ENCODE measurements at places on chromosomes 5 and 9.

DNA sequence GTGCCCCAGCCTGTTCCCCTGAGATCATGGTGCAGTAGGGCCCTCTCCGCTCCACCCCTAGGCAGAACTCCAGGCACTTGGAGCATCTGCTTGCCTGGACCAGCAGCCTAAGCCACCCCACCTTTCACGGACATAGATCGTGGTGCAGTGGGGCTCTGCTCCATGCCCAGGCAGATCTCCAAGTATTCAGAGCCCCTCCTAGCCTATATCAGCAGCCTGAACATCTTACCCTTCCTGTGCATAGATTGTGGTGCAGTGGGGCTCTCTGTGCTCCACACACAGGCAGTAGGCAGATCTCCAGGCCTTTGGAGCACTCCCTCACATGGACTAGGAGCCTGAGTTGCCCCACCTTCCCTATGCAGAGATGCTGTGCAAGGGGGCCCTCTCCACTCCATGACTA lies 103.0 kb downstream of the GLIS3 start:
- no peak for DNase-seq

DNA sequence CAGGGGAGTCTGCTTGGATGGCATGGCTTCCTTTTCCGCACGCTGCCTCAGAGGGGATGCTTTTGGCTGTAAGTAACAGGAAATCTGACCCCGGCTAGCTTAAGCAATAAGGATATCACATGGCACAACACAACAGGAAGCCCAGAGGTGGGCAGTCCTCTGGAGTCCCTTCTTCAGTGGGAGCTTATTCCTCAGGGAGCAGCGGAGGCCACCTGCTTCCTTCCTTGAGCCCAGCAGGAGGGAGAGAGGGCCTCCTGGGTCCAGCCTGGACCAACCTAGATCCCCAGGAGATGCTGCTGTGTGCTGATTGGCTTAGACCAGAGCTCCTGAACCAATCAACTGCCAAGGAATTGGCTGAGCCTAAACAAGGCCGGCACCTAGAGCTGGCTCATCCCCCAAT lies 66.3 kb downstream of the C9orf50 start:
- no peak for DNase-seq

DNA sequence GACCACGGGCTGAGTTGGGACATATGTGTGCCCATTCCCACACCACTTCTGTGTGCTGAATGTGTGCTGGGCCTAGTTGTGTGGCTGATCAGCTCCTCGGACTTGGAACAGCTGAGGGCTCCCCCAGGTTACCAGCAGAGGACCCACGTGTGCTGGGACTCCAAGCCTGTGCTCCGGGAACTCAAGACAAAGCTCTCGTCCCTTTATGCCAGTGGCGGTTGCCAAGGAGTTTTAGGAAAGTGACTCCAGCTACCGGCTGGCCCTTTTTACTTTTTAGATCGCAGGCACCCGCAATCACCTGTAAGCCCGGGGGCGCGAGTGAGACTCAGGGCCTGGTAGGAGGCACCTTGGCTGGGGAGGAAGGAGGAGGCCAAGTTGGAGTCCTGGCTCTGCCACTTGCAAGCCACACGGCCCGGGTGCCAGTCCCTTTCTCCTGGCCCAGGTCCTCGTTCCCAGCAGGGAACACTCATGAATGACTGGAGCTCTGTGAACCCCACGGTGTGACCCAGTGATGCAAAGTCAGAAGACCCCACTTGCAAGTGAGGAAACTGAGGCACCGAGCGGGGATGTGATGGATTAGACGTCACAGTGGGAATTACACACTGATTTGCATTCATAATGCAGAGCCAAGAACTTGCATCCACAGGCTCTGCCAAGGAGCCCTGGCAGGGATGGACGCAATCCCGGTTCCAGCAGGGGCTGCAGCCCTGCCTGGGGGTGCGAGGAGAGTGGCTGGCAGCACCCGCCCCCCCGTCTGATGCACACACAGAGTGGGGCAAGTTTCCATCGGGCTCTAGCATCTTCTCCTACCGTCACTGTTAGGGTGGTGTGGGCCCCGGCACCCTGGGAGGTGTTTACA lies 26.9 kb downstream of the CRB2 start:
- no peak for DNase-seq

DNA sequence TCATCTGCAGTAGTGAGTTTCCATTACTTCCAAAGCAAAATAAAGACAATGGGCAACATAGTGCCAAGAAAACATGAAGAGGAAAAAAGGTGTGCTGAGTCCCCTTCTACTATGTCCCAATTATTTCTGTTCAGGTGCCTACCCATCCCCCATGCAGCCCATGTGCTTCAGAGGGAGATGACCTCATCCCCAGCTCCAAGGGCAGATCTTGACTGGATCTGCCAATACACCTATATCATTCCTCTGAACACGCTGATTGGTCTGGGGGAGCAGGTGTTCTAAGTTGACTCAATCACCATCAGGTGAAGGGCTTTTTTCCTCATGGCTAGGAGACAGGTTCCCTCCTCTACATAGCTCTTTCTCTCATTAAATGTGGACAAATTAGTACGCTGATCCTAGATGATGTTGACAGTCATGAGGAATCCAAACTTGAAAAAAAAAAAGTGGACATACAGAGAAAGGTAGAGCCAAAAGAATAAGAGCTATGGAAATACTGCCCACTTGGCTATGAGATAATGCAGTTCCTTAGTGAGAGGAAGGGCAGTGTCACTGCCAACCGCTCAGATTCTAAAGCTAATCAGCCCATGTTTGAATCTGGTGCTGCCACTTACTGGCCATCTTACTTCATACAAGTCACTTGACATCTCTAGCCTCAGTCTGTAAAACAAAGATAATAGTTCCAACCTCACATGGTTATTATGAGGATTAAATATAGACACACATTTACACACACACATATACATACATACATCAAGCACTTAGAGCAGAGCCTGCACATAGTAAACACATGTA lies 23.1 kb downstream of the PRELID2 start:
- DNase-seq, result no peak

DNA sequence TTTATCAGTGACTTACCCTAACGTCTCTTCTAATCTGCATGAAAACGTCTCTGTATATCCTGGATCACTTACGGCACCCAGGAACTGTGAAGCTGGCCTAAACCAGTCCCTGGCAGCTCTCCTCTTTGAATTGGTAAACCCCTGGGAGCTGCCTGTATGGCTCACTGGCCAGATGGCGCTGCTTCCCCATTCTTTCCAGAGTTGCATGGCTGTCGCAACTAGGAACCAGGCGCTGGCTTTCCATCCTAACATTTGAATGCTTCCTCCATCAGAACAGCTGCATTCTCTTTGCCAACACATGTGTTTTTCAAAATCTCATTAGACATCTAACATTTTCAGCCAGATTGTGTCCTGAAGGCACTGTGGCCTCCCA lies 8.0 kb upstream of the PCA3 start:
- DNase-seq, result no peak

DNA sequence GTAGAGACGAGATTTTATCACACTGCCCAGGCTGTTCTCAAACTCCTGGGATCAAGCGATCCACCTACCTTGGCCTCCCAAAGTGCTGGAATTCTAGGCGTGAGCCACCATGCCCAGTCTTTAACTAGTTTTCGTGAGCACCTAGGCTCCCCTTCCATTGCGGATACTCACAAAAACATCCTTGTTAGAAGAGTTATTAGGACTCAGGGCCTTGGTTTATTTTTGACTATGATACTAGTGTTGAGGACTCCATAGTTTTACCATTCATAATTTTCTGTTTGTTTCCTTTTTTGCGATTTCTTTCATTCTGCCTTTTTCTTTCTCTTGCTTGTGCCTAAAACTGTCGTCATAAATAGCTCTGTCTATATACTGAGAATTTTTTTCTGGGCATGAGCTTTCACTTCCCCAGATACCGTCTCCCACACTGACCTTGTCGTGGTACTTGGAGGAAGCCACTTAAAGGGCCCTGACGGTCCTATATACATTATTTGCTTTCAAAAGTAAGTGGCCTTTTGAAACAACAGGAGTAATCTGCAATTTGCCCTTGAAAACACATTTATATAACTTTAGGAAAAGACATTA lies 5.2 kb downstream of the F2R start:
- no peak for DNase-seq

DNA sequence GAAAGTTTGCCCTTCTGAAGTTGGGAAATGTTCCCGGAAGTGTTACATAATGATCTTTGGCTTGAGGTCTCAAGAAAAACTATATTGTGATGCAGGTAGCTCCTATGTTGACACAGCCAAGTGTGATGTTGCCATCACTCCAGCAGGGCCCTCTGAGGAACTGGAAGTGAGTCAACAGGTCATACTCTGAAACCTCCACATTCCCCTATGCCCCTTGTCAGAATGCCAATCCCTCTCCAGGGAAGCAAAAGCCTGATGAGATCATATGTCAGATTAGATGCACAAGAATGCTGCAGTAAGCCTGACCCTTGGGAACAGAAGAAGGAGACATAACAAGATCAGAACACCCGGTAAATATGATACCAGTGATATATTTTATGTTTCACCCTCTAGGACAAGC lies 66.8 kb upstream of the ITGA2 start:
- DNase-seq, result no peak

DNA sequence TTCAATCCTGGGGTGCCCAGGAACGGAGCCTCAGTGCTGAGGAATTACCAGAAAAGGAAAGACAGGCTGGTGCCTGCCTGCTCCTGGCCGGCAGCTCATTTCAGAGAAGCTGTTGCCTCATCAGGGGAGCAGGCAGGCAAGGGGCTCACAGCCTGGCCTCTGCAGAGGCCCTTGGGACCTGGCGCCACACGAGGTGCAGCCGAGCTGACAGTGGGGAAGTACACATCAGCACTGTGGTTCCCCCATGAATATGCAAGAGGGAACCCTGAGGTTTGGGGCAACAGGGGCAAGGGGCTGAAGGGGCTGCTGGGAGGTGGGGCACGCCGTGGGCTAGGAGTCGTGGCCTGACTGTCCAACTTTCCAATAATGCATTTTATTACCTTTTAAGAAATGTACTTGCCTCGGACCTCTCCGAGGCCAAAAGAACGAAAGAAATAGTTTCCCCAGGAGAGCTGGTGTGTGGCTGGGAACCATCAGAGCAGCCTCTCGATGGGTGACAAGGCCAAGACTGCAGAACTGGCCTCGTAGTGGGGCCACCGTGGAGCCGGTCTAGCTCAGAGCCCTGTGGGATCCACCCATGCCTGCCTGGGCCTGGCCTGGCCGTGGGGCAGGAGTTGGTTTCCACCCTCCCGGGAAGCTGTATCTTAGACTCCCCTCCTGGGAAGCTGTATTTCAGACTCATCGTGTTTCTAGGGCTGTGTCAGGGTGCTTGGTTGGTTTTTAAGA lies 198.6 kb downstream of the PAX5 start:
- DNase-seq, result no peak

GRCh38 chr9:86376016-86376415 lies 21.8 kb upstream of the TUT7 start:
- no peak for DNase-seq

- DNase-seq, result peak; percentile 20
Measured at GRCh38 chr9:72365525-72366256, 683 bp upstream of the ZFAND5 start.

DNA sequence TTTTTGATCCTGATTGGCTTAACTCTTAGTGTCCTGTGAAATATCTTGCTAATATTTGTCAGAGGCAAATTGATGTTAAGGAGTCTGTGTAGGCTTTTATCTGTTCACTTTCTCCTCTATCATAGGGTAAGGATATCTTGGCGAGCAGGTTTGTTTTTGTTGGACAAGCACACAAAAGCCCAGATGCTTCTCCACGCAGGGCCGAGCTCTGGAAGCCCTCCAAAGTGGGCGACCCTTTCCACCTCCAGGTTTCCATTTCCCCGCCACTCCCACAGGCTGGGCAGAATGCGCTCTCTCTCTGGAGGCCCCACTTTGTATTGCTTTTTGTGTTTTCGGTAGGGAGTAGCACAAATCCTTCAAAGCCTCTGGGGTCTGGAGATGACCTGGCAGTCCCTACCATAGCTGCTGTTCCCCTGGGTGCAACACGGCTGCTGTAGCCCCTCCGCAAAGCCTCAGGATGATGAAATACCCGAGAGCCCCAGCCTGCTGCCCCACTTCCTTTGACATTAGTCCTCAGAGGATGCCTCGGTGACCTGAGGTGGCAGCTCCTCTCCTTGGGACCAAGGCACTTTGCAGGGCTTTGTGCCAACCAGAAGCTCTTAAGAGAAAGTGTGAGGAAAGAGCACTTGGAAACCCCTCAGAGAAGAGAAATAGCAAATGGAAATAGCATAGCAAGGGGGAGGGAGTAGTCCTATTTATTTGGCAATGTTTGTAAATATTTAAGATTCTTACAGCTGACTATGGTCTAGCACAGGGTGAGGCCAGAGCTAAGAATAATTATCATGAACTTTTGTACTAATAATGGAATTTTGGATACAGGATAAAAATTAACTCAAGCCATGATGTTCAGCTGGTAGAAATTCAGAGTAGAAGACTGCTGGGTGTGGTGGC lies 122.8 kb downstream of the ARHGEF28 start:
- no peak for DNase-seq

GRCh38 chr9:130535818-130536521 lies 43.4 kb upstream of the FUBP3 start:
- no peak for DNase-seq

GRCh38 chr5:139363937-139364336 lies 19.2 kb downstream of the SLC23A1 start:
- no peak for DNase-seq

GRCh38 chr5:1497795-1498622 lies 25.8 kb downstream of the LPCAT1 start:
- no peak for DNase-seq

GRCh38 chr9:99056886-99057664 lies 47.8 kb upstream of the TGFBR1 start:
- DNase-seq, result no peak

DNA sequence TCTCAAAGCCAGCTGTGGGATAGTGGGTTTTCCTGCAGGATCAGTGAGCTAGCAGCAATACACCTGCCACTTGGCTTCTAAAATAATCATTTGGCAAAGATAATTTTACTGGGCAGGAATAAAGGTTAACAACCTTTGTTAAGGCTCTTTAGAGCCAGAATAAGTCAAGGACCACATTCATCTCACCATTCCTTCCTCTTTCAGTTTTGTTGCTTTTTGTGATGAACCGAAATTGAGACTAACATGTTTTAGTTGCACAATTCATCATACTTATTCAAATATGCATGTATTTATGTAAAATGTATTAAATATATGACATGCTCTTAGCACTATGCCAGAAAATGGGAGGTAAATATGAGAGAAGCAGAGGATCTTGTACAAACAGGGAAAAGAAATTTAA lies 824.4 kb upstream of the TYRP1 start:
- no peak for DNase-seq

- DNase-seq, result no peak
Measured at GRCh38 chr5:112795944-112796678, 58.4 kb downstream of the APC start.

- DNase-seq, result no peak
Measured at GRCh38 chr9:124217836-124218437, 39.8 kb upstream of the NEK6 start.

DNA sequence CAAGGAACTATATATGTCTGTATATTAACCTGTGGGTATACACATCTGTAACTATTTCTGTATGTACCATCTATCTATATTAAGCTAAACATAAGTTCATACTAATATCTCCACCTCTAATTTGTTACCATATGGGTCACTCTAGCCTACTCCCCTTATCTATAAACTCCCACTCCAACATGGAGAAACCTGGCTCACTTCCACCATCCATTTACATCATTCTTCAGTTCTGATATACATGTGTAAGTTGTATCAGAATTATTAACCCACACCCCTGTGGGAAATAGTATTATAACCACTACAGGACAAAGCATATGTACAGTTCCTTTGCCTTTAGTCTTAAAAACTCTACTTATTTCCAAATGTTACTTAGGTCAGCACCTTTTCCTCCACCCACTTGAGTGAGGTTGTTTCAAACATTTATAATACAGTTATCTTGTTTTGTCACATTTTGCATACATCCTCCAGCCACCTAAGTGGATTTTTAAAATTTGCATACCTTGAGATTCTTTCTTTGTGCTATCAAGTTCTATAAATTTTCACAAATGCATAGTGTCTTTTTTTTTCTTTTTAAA lies 10.6 kb downstream of the NDFIP1 start:
- DNase-seq, result no peak

Data from stimulated activated CD8-positive, alpha-beta memory T cell treated with anti-CD3 and anti-CD28 coated beads, Interleukin-7, amount 100 ng/mL, for 1 hour (primary cell).